Calu3 (cell line): ENCODE measurements at places on chromosomes 7 and 10.

- peaks cover 11% of the 10 kb centered on the region for H3K27me3 ChIP-seq
- peaks cover 33% of the 10 kb centered on the region for H3K4me1 ChIP-seq
These were observed at the start of gene CDCA7L for GRCh38 chr7:21945454-21946221. Gene CDCA7L, minus strand, starts transcription at chr7:21945899. Its CDS starts 95 bp downstream, at chr7:21945804.

- no peak overlapping the region for H3K4me3 ChIP-seq
- no peak for DNase-seq
- no peaks in the 10 kb centered on the region for H3K27me3 ChIP-seq
These were observed 409.7 kb upstream of the MTPN start for GRCh38 chr7:136386876-136387275.

DNA sequence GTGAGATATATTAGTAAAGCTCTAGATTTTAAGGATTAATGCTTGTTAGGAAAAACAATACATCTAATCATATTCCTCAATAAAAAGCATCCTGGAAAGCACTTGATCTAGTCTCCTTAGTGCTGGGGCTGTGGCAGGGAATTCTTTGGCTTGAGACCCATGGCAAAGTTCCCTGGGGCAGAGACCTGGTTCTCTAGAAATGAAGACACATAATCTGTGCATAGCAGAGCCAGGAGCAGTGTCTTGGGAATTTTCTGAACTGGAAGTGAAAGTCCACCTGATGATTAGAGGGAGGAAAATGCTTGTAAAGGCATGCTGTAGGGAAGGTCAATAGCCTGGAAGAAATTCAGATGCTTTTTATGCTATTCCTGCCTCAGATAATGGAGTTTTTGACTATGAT is 247.4 kb downstream of the CDK14 start:
- H3K36me3 ChIP-seq: no peaks in the 10 kb centered on the region
- H3K4me3 ChIP-seq: no peak overlapping the region
- H3K27me3 ChIP-seq: no peaks in the 10 kb centered on the region
- H3K4me1 ChIP-seq: peaks cover 8% of the 10 kb centered on the region

DNA sequence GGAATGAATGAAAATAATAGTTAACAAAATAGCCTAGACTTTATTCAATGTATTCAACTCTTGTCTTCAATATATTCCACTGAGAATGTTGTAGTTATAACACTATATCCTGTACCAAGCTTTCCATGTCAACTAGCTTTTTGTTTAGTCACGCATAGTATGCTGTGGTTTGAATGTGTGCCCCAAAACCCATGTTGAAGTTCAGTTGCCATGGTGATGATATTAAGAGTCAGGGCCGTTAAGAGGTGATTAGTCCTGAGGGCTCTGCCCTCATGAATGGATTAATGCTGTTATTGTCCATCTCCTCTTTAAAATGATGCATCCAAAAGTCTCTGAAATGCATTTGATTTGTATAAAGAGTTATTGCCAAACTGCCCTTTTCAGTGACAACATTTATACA is 887.6 kb downstream of the NRG3 start:
- no peak for DNase-seq
- no peaks in the 10 kb centered on the region for H3K4me1 ChIP-seq
- H3K27me3 ChIP-seq: no peaks in the 10 kb centered on the region
- H3K36me3 ChIP-seq: peaks cover 5% of the 10 kb centered on the region

DNA sequence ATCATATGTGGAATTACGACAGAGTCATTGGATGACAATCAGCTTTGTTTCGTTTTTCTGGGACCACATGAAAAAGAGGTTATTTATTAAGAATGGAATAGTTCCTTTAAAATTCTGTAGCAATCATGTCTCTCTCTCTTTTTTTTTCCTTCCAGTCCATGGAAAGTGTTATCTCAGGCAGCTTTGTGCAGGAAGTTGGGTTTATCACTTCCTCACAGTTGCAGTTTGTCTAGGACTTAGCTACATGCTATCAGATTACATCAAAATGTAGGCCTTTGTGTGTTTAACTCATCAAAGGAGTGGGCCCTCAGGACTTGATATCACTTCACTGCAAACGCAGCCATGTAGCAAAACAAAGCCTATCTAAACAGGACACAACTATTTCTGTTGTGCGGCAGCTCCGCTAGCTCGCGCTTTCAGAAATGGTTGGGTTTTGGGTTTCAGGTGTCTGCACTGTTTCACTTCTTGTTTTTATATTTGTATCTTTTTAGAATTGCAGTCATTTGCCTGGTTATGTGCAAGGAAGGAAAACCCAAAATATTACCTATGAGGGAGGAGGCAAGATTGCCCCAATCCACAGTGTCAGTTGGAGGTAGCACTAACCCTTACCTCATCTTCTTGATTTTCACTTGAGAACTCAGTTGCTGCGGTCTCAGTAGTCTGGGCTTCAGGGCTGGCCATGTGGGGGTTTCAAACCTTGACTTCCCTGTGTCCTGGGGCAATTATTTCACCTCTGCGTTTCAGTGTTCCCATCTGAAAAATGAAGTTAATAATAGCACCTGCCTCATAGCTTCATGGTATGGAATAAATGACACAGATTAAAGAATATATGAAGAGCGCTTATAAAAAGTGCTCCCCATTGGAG is 66.7 kb downstream of the HHEX start:
- no peak overlapping the region for H3K4me3 ChIP-seq
- no peaks in the 10 kb centered on the region for H3K27me3 ChIP-seq
- DNase-seq: no peak

DNA sequence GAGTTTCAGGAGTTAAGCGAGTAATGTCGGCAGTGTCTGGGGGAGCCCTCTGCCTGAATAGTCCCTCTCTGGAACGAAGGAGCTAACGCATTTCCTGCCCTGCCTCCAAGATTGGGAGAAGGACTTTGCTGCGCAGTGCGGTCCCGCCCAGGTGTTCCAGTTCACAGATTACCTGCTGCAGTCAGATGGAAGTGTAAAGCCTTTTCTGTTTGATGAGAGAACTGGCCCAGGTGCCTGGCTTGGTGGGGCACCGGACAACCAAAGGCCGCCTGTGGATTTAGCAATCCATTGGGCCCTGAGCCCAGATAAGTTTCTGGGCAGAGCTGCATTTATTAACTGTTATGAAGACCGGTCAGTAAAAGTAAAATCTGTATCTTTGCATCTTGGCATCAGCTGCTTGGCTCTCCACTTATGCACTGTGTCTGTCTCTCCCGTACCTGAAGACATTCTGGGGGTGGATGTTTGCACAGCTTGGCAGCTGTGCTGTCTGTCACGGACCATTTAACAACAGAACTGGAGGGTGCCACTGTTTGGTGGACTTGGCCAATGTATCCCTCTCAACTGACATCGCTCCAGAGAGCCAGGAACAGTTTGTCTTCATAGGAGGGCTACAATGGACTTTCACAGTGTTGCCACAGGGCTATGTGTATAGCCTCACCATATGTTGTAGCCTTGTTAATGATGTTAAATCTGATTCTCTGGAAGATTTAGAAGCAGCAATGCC is 654.7 kb upstream of the ZWINT start:
- peaks cover 11% of the 10 kb centered on the region for H3K4me1 ChIP-seq
- DNase-seq: no peak
- H3K36me3 ChIP-seq: no peaks in the 10 kb centered on the region
- no peak overlapping the region for H3K4me3 ChIP-seq

DNA sequence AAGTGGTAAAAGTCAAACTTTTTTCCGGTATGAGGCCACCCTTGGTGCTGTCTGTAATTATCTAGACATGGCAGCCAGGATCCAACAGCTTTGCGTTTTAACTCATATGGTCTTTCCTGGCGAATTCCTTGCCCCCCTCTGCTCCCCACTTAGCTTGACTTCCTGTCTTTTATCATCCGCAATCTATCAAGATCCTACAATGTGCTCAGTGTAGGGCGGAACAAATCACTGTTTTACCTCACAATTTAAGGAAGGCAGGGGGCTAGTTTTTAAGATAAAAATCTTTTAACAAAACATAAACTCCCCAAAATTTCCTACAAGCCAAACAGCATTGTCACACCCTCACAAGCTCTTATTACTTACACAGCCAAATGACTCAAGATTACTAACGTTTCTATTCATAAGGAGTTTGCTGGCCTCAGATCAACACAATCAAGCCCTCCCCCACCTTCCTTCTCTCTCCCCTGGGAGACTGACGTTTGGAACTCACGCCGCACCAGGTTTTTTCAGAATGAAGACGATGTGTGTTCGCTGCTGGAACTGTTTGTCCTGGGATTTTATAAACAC is 1.3 kb upstream of the CDK14 start:
- peak; percentile 33 for DNase-seq
- peak overlapping the region; percentile 93 for H3K4me3 ChIP-seq
- H3K36me3 ChIP-seq: peaks cover 30% of the 10 kb centered on the region
- peak overlapping the region; percentile 68 for H3K27ac ChIP-seq
- no peaks in the 10 kb centered on the region for H3K27me3 ChIP-seq

DNA sequence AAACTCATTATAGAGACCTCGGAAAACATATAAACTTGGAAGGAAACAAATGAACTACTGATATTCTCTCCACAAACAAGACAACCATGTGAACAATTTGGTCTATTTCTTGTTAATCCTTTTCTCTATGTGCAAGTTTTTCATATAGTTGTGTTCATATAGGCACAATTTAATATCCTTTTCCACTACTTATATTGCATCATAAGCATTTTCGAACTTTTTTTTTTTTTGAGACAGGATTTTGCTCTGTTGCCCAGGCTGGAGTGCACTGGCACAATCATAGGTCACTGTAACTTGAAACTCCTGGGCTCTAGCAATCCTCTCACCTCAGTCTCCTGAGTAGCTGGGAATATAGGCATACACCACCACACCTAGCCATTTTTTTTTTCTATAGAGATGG is 5.2 kb downstream of the PEX1 start:
- no peak overlapping the region for H3K27ac ChIP-seq
- H3K36me3 ChIP-seq: peaks cover 9% of the 10 kb centered on the region
- H3K4me1 ChIP-seq: peaks cover 14% of the 10 kb centered on the region
- H3K4me3 ChIP-seq: no peak overlapping the region
- no peak for DNase-seq
- no peaks in the 10 kb centered on the region for H3K27me3 ChIP-seq

DNA sequence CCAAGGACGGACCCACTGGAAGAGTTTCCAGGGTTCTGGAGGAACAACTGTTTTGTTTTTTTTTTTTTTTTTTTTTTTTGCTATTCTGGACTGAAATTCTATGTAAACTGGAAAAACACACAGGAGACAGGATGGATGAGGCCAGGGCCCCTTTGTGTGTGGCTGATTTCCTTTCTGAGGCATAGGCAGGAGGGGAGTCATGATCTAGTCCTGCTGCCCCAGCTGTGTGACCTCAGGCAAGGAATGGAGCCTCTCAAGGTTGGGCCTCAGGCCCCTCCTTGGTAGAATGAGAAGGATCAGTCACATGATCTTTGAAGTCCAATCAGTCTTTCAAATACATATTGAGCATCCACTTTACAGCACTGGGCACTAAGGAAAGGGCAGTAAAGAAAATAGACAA is 87.6 kb downstream of the SH3PXD2A start:
- no peak for DNase-seq
- H3K4me1 ChIP-seq: peaks cover 8% of the 10 kb centered on the region
- no peak overlapping the region for H3K27ac ChIP-seq
- H3K27me3 ChIP-seq: peaks cover 52% of the 10 kb centered on the region
- H3K36me3 ChIP-seq: peaks cover 4% of the 10 kb centered on the region

DNA sequence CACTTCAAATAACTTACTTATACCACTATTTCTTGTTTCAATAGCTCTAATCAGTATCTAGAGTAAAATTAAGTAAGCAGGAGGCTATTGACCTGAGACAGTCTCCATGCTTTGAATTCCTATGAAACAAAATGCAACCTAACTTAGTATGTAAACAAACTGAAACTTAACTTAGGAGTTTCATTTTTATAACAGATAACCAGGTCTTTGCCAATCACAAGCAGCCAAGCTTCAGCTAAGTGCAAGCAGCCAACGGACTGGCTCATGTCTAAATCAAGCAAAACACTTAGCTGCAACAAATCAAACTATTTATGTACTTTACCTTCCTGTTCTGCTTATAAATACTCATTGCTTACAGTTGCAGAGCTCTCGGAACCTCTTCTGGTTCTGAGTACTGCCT is 4.4 kb upstream of the GSTK1 start:
- peaks cover 29% of the 10 kb centered on the region for H3K4me1 ChIP-seq
- H3K4me3 ChIP-seq: no peak overlapping the region
- DNase-seq: no peak
- no peaks in the 10 kb centered on the region for H3K27me3 ChIP-seq

DNA sequence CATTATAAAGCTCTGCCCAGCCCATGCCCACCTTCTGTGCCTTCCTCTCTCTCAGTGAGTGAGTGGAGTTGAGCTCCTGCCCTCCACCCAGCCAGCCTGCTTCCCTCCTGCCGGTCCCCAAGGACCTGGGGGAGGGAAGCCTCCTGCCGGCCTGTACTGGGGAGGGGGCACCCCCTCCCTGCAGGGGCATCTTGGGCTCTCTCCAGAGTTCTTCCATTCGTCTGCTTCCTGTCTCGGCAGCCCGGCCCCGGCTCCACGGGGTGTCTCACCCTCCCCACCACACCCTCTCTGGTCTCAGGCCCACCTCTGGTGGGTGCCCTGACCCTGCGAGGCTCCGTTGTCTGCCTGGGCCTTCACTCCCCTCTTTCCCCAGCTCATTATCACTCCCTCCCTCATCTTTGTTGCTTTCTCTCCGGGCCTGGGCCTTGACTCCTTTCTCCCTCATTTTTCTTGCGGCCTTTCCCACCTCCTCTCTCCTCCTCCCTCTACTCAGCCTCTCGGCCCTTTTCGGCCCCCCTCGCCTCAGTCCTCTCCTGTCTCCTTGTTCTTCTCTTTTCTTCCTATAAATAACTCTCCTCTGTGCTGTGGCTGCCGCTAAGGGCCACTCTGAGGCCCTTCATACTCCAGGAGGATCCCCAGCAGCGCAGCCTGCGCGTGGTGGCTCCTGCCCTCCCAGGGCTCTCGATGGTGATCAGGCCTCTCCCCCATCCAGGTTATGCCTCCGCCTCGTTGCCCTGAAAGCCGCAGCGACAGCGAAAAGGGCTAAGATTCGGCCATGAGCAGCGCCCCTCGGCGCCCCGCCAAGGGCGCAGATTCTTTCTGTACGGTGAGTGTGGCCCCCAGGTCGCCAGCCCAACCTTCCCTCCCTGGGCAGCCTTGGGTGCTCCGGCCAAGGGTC is 2.1 kb downstream of the SLC4A2 start:
- DNase-seq: no peak
- peaks cover 33% of the 10 kb centered on the region for H3K4me1 ChIP-seq
- peaks cover 82% of the 10 kb centered on the region for H3K36me3 ChIP-seq

GRCh38 chr7:137475966-137476365 is 132.4 kb upstream of the PTN start:
- H3K4me1 ChIP-seq: no peaks in the 10 kb centered on the region
- no peak overlapping the region for H3K4me3 ChIP-seq
- H3K36me3 ChIP-seq: no peaks in the 10 kb centered on the region
- no peak overlapping the region for H3K27ac ChIP-seq
- no peak for DNase-seq
